HS-5 (cell line): ENCODE measurements at places on chromosomes 2 and 18.
A peak's percentile ranks its signal among the peaks of the same experiment; 100 is the strongest.

- DNase-seq = no peak
Measured at GRCh38 chr2:143132355-143132754, 3.1 kb downstream of the ARHGAP15 start.

DNA sequence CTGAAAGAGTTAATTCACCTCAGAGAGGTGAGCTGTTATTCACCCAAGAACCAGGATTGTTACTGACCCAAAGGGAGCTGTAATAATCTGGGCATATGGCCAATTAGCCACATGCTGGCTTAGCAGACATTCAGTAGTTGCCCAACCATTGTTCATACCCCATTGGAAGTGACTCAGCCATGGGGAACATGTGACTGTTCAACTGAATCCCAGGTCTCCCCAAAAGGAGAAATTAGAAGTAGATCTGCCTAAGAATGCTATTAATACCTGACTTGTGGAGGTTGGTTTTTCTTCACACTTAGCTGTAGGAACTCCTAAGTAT is 272.6 kb upstream of the UBE2E3 start:
- DNase-seq = peak; percentile 88

- DNase-seq = no peak
Measured at GRCh38 chr2:119668546-119668945, 10.5 kb upstream of the TMEM177 start.

- DNase-seq = peak; percentile 64
Measured at GRCh38 chr2:33321236-33321771, 155.1 kb upstream of the RASGRP3 start.

GRCh38 chr18:80204142-80204541 is 43.2 kb downstream of the PARD6G start:
- no peak for DNase-seq

DNA sequence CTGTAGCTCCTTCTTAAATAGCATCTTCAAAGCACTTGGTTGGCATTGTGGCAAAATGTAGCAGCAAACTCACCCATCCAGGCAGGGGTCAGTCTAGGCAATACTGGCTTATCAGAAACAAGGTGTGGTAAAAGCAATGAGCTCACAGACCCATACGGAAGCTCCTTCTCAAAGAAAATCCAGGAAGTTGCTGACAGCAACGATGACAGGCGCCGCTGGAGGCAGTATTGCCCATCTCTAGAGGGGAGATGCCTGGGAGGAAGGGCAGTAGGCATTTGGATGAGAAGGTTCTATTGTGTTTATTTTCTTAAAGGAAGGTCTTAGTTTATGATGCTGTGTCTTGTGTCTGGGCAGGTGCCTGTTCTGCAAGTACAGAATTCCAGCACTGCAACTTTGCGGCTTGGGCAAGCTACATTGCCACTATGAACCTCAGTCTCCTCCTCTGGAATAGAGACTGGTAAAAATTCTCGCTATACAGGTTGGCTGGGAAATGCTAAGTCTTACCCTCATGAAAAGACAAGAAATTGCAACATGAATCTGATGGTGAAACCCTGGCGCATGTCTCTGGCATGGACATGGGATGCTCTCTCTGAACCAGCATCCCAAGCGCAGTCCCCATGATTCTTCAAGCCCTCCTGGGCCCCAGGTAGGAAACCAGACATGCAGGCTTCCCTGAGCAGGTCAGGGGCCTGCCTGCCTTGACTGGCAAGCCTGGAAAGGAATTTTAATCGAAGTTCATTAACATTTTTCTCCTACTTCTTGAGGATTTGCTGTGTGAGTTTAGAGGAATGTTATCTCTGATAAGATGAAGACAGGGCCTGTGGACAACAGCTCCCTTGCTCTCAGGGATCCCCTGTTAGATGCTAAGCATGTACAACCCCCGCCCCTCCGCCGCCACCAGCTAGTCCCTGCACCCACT is 156.0 kb downstream of the TFCP2L1 start:
- no peak for DNase-seq

DNA sequence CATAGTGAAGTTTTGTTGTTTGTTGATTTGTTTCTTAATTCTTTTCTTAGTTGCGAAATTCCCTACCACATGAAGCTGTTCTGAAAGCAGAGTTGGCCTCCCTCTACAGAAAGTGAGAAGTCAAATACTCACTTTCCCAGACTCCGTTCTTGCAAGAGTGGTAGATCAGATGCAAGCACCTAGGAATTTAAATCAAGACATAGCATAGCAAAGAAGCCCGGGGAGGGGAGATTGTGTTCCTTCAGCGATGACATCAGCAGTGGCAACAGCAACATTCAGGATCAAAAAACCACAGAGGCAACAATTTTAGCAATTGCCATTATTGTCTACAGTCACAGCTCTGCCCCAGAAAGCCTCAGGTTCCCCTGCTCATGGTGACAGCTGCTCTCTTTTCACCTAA is 580.0 kb downstream of the RNF144A start:
- no peak for DNase-seq

GRCh38 chr18:45050712-45051601 is 370.3 kb downstream of the SETBP1 start:
- DNase-seq = peak; percentile 59

DNA sequence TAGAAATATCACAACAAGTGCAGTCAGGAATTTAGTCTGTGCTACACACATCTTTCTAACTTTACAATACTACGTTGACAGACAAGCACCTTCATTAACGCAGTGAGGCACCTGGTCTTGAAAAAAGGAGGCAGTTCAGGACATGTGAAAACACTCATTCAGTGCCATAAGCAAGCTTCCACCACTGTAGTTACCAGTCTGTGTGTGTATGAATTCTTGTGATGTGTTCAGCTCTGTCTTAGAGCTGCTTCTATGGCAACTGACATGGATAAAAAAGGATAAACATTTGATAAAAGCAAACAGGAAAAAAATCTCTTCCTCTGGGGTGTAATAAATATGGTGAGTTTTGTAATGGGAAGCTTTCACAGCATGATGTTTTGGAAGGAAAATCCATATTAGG is 623.8 kb upstream of the NXPH2 start:
- no peak for DNase-seq

DNA sequence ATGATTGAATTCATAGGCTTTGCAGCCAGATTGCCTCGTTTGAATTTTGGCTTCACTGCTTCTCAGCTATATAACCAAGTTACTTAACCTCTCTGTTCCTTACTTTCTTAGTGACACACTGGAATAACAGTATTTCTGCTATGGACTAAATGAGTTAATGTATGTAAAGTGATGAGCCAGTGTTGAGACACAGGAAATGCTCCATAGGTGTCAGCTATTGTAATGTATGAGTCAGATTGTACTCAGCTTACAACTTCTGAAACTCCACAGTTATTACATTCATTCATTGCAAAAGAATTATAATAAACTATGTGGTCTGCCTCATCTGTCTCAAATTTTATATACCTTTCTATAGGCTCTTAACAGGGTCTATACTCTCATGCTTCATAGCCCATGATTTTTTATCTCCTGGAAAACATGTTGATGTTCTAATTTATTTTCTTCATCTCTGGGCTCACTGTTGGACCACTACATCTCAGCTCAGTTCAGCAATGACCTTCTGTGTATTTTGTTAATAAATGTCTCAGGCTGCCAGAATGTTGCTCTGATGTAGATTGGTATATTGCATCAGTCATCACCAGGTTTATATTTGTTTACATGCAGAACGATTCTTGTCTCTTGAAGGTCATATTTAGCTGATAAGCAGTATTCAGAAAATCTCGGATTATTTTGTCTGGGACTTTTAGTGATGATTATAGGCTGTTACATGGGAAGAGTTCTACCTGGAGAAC is 76.2 kb downstream of the MAP3K20 start:
- DNase-seq = peak; percentile 96

DNA sequence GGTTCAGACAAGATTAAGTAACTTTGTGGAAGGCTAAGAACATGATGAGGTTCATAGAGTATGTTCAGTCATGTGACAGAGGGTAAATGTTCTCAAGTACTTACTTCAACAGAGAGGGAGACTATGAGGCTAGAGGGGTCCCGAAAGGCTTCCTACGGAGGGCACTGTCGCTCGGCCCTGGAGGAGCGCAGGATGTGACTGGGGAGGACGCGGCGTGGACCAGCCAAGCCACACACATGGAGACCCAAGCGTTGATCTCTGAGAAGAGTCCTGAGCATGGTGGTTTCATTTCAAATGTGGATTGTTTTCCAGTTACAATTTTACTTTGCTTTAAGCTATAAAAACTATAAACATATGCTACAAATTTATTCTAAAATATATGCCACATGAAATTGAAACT is 227.5 kb downstream of the PTGR3 start:
- no peak for DNase-seq

GRCh38 chr2:16261791-16262190 is 321.4 kb downstream of the MYCN start:
- DNase-seq = no peak

DNA sequence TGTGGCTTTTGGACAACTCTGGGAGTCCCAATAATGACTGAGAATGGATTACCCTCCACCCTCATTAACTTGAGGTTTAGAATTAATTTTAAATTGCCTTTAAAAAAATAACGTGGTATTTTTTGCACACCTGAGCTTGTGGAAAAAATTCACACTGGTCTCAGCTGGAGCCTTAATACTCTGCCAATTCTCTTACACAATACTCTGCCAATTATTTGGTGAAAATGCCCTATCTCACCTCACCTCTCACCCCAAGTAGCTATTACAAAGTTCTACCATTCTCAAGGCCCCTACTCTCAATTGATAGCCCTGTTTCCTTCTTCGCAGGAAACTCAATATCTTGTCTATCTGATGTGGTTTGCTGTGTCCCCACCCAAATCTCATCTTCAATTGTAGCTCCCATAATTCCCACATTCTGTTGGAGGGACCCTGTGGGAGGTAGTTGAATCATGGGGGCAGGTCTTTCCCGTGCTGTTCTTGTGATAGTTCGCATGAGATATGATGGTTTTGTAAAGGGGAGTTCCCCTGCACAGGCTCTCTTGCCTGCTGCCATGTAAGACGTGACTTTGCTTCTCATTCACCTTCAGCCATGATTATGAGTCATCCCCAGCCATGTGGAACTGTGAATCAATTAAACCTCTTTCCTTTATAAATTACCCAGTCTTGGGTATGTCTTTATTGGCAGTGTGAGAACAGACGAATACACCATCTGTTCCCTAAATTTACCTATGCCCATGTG is 27.4 kb upstream of the C2orf69 start:
- no peak for DNase-seq

- DNase-seq = peak; percentile 71
Measured at GRCh38 chr18:54742659-54743604, 85.3 kb upstream of the RAB27B start.

DNA sequence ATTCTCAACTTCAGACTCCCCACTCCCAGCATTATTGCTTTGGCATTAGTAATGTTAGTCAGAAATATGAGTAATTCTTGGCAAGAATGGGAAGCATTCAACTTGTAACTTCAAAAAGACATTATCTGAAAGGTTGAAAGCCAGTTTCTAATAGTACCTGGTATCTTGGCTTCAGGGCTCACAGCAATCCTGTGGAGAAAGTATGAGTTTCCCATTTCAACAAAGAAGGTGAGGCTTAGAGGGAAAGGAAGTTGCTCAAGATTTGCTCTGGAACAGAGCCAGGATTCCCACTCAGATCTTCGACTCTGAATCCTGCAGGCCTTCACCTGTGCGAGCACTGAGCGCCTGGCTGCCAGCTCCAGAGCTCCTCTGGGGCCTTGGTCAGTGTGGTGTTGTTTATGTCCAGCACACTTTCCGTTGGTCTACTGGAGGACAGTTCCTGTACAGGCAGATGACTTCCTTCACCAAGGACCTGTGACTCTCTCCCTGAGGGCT is 136.1 kb downstream of the MCFD2 start:
- no peak for DNase-seq

GRCh38 chr2:210310550-210310949 is 4.4 kb downstream of the MYL1 start:
- DNase-seq = no peak

DNA sequence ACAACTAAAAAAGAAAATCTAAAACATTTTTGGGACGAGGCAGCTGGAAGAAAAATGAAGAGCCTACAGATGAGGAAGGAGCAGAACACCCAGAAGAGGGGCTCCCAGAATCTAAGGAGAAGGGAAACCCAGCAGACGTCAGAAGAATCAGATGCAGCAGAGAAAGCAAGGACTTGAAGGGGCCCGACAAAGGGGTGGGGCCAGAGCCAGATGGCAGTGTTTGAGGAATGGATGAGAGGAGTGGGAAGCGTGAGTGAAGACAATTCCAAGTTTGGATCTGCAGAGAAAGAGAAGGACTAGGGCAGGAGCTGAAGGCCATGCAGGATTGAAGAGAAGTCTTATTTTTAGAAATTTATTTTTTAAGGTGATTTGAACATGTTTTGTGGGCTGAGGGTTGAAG is 19.3 kb downstream of the PTMA start:
- no peak for DNase-seq

- no peak for DNase-seq
Measured at GRCh38 chr2:122080871-122081270, 325.4 kb downstream of the TSN start.

GRCh38 chr2:64153811-64154210 is 9.6 kb upstream of the PELI1 start:
- no peak for DNase-seq

GRCh38 chr2:58427572-58428095 is 186.5 kb upstream of the FANCL start:
- DNase-seq = no peak

DNA sequence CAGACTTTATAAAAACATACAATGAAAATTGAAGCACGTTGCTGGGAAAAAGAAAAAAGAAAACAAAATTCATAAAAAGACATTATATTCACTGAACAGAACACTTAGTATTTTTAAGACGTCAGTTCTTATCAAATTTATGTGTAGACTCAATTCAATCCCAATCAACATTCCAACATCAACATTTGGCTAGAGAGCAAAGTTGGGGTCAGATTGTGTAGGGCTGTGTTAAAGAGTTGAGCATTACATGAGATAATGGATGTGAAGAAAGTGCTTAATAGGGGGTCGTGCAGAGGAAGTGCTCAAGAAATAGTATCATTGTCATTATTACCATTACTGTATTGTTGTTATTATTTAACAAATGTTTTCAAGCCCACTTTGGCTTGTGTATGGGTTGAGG is 154.1 kb upstream of the TNP1 start:
- DNase-seq = no peak

DNA sequence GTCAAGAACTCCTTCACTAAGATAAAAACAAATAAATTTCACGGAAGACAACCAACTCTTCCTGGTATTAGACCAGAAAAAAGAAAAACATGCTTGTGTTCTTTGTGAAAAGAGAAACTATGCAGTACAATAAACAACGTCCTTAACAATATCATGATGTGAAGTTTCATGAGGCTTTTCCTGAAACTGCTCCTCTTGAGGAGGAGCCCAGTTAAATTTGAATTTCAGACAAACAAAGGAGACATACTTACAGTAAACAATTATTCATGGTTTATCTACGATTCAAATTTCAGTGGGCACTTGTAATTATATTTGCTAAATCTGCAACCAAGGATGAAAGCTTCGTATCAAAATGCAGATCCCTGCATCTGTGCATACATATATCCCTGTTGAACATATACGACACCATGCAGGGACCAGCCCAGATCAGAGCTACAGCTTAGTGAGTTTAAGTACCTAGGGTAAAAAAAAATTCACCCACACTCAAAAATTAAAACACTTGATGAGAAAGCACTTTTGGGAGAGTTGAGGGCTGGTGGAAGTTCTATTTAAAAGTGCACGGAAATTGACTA is 24.8 kb upstream of the SLC9A2 start:
- no peak for DNase-seq

- peak; percentile 97 for DNase-seq
Measured at GRCh38 chr2:97950329-97951154, 45.2 kb downstream of the TMEM131 start.

- no peak for DNase-seq
Measured at GRCh38 chr18:45363196-45363595, 252.1 kb upstream of the SLC14A2 start.

GRCh38 chr18:79552696-79553095 is 126.9 kb upstream of the CTDP1 start:
- DNase-seq = no peak
